SJCRH30 (cell line): ENCODE measurements at places on chromosomes 5 and 9. TPM values are rescaled to one million over a fixed set of nuclear protein-coding genes. Genes with fewer than 3 reads are reported as not detected.
A peak's percentile ranks its signal among the peaks of the same experiment; 100 is the strongest.

DNA sequence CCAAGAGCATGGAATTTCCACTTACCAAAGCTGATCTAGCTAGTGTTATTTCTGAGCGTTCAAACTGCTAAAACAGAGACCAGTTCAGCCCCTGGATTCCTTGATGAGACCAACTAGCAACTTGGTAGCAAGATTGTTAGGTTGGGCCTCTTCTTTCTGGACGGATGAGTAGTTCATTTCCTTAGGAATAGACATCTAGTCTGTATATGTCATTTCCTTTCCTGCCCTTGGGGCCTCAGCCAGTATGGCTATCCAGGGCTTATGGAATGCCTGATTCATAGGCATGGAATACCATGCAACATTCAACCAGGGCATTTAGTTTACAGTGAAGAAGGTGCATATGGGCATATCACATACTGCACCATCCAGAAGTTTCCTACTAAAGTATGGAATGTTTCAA, 14.5 kb upstream of the LPAR1 start:
- H3K27ac ChIP-seq, result no peak overlapping the region
- H3K27me3 ChIP-seq, result no peaks in the 10 kb centered on the region
- no peaks in the 10 kb centered on the region for H3K36me3 ChIP-seq
- H3K4me1 ChIP-seq, result no peaks in the 10 kb centered on the region
- no peak overlapping the region for H3K4me3 ChIP-seq

DNA sequence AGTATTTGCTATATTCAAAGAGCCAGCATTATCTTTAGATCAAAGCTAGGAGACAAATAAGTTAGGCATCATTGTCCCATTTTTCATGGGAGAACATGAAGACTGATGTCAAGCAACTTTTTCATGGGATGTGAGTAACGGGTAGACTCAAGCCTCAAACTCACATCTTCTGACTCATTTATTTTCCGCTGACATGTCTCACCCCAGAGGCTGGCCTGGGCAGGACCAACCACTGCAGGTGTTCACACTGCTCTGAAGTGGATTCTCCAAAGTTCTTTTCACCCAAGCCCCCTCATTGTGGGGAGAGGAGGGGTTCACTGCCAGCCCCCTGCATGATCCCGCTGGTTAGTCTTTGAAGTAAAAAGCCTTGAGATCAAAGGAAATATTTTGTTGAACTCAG, 34.9 kb upstream of the BASP1 start:
- no peak for DNase-seq
- H3K4me3 ChIP-seq, result no peak overlapping the region
- no peaks in the 10 kb centered on the region for H3K27me3 ChIP-seq

GRCh38 chr5:82004511-82004910, 32.7 kb downstream of the ATG10 start:
- no peak overlapping the region for H3K4me3 ChIP-seq
- H3K27me3 ChIP-seq, result no peaks in the 10 kb centered on the region
- no peak overlapping the region for H3K27ac ChIP-seq
- DNase-seq, result no peak

- no peak overlapping the region for H3K27ac ChIP-seq
- H3K36me3 ChIP-seq, result no peaks in the 10 kb centered on the region
- H3K27me3 ChIP-seq, result peaks cover 4% of the 10 kb centered on the region; the same call in 1 of the 2 replicates
- DNase-seq, result no peak
Observed at GRCh38 chr5:113379936-113380806, 54.6 kb downstream of the TSSK1B start.

DNA sequence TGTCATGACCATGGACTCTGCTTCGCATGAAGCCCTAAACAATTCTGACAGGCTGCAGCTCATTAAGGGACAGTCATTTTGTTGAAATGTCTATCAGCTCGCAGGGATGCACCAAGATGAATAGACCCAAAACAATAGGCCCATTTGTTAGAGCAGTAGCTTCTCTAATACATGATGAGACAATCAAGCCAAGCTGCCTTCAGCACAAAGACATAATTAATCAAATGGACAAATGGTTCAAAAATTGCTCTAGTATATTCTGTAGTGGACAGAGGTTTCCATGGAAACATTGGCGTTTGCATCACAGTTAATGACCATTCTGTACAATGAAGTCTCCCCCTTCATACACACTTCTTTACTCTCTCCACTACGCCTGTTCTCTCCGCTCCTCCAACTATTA, 274.6 kb downstream of the ANXA1 start:
- H3K4me3 ChIP-seq, result no peak overlapping the region
- no peak for DNase-seq
- no peaks in the 10 kb centered on the region; the same call in 1 of the 2 replicates for H3K27me3 ChIP-seq

GRCh38 chr5:149793256-149793550, 63.1 kb downstream of the PPARGC1B start:
- no peaks in the 10 kb centered on the region for H3K27me3 ChIP-seq
- no peaks in the 10 kb centered on the region for H3K36me3 ChIP-seq
- peaks cover 43% of the 10 kb centered on the region for H3K4me1 ChIP-seq

DNA sequence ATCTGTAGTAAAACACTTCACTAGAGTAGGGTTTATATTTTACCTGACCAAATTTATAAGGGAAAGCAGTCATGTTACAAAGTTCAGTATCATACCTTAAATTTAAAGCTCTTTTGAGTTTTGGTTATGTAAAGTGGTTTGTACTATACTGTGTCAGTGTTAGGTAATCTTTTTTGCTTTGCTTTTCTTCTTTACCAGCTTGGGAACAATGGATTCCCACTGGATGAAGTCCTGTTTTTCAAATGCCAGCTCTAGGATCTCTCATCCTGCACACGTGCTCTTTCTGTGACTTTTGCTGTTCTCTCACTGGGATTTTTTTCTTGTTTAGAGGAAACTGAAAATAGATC, 15.9 kb downstream of the CYSTM1 start:
- no peak overlapping the region for H3K27ac ChIP-seq
- DNase-seq, result no peak

GRCh38 chr5:14732991-14733390, 68.5 kb downstream of the OTULIN start:
- no peak overlapping the region for H3K4me3 ChIP-seq
- H3K27ac ChIP-seq, result no peak overlapping the region
- no peaks in the 10 kb centered on the region for H3K4me1 ChIP-seq
- DNase-seq, result no peak

GRCh38 chr5:56951946-56952691, at the start of gene MIER3:
Gene MIER3 (minus strand): TSS chr5:56952123. CDS start chr5:56952102, 21 bp downstream.
- H3K4me1 ChIP-seq, result no peaks in the 10 kb centered on the region
- H3K27me3 ChIP-seq, result no peaks in the 10 kb centered on the region
- H3K4me3 ChIP-seq, result peak within 1 kb of the TSS; percentile 98

DNA sequence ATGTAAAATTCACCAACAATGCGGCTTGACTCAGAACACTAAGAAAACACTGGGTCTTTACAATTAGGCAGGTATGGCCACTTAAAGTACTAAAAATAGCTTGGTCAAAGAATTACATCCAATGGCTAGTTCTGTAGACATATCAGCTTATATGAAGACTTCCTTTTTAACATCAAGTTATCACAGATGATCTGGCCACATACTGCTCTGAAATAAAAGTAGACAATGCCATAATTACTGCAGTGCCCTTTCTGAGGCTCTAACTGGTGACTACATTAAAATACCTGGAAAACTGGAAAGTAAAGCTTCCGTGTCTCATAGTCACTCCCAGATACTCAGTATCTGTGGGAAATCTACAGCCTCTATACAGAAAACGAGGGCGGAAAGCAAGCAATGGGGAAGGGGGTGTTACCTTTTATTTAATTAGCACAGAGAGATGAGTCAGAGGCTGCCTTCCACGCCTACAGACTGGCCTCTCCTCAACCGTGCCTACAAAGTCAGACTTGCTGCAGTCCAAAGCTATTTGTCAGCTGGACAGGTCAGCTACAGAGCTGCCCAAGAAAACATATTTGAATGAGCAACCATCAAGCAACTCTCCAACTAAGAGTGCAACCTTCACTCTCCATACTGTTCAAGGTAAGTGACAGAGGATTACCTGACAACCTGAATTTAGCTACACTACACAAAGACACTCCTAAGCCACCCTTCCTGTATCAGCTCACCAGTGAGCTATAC, 8.7 kb downstream of the SERINC5 start:
- no peak overlapping the region for H3K4me3 ChIP-seq
- peaks cover 22% of the 10 kb centered on the region for H3K4me1 ChIP-seq
- peak; percentile 66 for DNase-seq
- H3K27me3 ChIP-seq, result no peaks in the 10 kb centered on the region
- peak overlapping the region; percentile 13 for H3K27ac ChIP-seq
- no peaks in the 10 kb centered on the region for H3K36me3 ChIP-seq

DNA sequence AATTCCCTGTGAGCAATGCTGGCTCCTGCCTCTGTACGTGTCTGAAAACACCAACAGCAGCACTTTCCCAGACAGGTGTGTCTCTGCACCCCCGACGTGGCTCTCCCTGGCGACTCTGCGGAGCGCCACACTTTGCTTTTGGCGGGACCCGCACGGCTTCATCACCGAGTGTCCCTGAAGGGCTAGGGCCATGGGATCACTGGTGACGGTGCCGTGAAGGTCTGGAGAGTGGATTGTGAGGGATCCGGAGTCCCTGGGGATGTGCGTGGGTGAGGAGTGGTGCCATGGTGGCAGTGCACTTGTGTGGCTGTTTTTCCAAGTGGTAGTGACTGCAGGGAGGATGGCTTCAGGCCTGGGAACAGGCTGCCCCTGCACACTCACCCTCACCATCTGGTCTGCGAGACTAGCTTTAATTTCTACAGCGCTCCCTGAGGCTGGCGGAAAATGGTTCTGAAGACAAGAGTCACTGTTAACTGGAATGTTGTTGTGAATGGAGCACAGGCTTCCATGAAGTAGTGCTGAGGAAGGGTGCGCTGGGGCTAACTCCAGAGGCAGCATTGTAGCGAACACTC, 3.2 kb downstream of the NKD2 start:
- H3K4me1 ChIP-seq, result no peaks in the 10 kb centered on the region
- H3K27me3 ChIP-seq, result no peaks in the 10 kb centered on the region
- no peak overlapping the region for H3K4me3 ChIP-seq
- no peak overlapping the region for H3K27ac ChIP-seq

DNA sequence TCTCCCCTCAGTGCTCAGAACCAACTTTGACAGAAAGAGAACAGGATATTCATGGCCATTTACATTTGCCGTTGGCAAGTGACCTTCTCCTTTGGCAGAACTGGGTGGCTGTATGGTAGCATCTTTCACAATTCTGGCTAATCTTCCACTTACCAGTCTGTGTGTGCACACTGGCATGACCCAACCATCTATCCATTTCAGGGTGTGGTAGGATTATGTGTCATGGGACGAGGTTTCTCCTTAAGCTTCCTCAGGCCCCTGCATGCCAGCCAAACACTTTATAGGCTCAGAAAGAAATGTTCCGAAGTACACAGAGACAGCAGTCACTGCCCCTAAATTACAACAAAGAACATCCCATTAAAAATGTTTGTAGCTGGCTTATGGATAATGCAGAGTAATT, 497.1 kb downstream of the NFIB start:
- peaks cover 20% of the 10 kb centered on the region for H3K4me1 ChIP-seq
- H3K27ac ChIP-seq, result no peak overlapping the region
- H3K4me3 ChIP-seq, result no peak overlapping the region
- H3K27me3 ChIP-seq, result no peaks in the 10 kb centered on the region

Gene LTC4S
- total RNA-seq, result not detected in 2 replicates

Gene RNF208
- total RNA-seq, result 0.23 and 0.43 TPM in 2 replicates

Gene FEM1C
- 16.5 and 17.9 TPM in 2 replicates for total RNA-seq

Gene ANKRD33B
- 3.5 and 4.0 TPM in 2 replicates for total RNA-seq

Gene SEC16A
- total RNA-seq, result 44.5 and 47.7 TPM in 2 replicates

Gene CCL28
- not detected in 2 replicates for total RNA-seq

Gene IFNA2
- not detected in 2 replicates for total RNA-seq

Gene CAMK2A
- 0.41 and 0.42 TPM in 2 replicates for total RNA-seq

Gene NTMT1
- 47.8 and 48.5 TPM in 2 replicates for total RNA-seq

Gene SLC36A2
- not detected in 2 replicates for total RNA-seq

Gene OTP
- not detected in 2 replicates for total RNA-seq

Gene NR6A1
- total RNA-seq, result 5.1 and 6.0 TPM in 2 replicates

Gene PCA3
- 0.35 and 0.59 TPM in 2 replicates for total RNA-seq

Gene RELL2
- total RNA-seq, result 1.7 and 2.1 TPM in 2 replicates

Gene TMEM171
- not detected in 2 replicates for total RNA-seq

Gene GARIN3
- total RNA-seq, result not detected in 2 replicates

Gene RPP25L
- 13.0 and 19.0 TPM in 2 replicates for total RNA-seq

Gene CDH12
- total RNA-seq, result 0.05 and 0.24 TPM in 2 replicates
